NCI-H774 (cell line): ENCODE measurements at places on chromosomes 6 and 20.

DNA sequence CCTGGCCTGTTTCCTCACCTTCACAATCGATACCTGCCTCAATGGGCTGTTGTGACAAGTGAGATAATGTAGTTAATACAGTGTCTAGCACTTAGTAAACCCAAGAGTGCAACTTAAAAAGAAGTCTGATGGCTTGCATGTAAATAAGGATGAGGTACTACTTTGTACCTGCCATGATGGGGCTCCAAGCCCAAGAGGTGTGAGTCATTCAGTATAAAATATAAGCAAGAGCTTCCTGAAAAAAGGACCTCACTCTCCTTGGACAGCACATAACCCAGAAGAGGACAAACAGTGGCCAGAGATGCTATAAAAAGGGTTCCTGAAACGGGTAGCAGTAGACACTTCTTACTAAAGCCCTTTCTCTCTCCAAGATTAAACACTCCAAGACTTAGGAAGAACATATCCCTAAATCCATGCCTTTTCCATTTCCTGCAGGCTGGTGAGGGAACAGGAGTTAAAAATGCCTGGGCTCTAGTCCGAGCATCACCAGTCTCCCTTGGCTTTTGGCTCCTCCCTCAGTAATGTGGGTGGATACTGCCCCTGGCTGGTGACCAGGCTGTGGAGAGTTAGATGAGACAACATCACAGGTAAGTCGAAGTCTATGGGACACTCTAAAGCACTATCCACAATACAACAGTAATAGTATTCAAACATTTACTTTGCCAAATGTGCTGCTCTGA lies 4.3 kb downstream of the UBE2V1 start:
- no peak for DNase-seq

- DNase-seq: no peak
Measured at GRCh38 chr6:145669627-145670034, 65.7 kb downstream of the EPM2A start.

- no peak for DNase-seq
Measured at GRCh38 chr20:57676589-57677583, 32.9 kb downstream of the PMEPA1 start.

GRCh38 chr20:6466075-6466810 lies 301.2 kb upstream of the BMP2 start:
- no peak for DNase-seq

GRCh38 chr20:26276554-26277210 lies 580.0 kb upstream of the ZNF337 start:
- no peak for DNase-seq

DNA sequence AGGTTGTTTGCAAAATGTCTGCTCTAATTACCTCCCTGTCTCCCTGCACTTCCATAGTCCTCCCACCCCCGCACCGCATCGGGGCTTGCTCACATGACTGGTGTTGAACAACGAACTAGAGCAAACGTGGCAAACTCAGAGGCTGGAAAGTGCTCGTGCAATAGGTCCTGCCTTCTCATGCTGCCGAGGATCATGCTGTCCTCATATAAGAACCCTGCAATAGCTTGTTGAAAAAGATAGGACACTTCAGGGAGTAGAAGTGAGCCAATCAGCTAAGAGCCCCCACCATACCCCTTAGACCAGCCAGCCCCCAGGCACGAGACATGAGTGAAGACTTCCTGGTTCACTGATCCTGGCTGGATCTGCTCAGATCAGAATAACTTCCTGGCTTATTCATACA lies 219.2 kb downstream of the C6orf118 start:
- no peak for DNase-seq

GRCh38 chr6:158468666-158469065 lies 91.2 kb upstream of the TMEM181 start:
- no peak for DNase-seq

DNA sequence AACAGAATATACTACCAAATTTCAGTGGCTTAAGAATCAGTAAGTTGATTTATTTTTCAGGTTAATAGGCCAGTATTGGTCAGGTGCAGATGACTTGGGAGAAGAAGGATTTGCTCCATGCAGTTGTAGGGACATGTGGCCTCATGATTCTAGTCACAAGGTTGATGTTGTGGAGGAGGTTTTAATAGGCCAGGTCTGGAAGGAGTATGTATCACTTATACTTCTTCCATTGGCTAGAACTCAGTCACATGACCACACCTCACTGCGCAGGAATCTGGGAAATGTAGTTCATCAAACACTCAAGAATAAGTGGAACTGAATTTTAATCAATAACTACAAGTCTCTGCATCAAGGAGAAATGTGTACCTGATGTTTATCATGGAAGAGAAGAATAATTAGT lies 281.5 kb upstream of the QKI start:
- no peak for DNase-seq

GRCh38 chr20:33112547-33113386 lies 33.3 kb downstream of the BPIFB4 start:
- DNase-seq: no peak

- DNase-seq: peak; percentile 61
Measured at GRCh38 chr6:7050872-7051779, 56.6 kb upstream of the RREB1 start.

GRCh38 chr6:11111769-11112437 lies 378 bp upstream of the ERVFRD-1 start:
- DNase-seq: no peak

- no peak for DNase-seq
Measured at GRCh38 chr20:64143018-64143801, 21.0 kb upstream of the MYT1 start.

DNA sequence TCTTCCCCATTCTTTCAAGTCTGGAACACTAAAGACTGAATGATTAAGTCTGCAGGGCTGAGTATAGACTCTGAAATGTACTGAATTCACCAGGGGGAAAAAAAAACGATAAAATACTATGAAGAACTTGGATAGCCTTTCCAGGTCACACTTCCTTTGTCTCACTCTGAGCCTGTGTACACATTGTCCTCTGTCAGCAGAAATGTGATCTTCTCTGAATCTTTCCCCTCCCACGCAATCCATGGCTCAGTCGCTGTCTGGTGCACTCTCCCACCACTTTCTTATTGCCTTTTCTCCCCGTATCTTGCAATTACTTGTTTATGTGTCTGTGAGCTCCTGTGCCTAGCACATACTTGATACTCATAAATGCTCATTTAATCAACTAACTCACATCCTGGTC lies 212.6 kb upstream of the RSPO3 start:
- DNase-seq: no peak

DNA sequence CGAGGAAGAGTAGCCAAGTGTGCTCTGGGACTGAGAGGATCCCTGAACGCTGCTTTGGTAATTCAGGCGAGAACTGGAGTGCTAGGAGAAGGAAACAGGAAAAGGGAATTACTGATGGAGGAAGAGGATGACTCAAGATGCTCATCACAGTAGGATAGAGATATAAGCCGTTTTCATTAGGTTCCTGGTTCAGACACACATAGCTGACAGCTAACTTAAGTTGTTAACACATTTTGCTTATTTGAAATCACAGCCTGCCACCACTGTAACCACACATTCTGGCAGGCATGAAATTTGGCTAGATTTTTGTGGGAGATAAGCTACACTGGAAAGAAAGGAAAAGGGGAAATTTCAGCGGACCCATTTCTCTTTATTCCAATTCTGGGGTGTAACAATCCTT lies 138.2 kb upstream of the SLC22A16 start:
- DNase-seq: no peak

- no peak for DNase-seq
Measured at GRCh38 chr20:4156411-4156810, 141.1 kb upstream of the RNF24 start.

GRCh38 chr6:33949877-33950435 lies 146.2 kb upstream of the MLN start:
- DNase-seq: no peak

DNA sequence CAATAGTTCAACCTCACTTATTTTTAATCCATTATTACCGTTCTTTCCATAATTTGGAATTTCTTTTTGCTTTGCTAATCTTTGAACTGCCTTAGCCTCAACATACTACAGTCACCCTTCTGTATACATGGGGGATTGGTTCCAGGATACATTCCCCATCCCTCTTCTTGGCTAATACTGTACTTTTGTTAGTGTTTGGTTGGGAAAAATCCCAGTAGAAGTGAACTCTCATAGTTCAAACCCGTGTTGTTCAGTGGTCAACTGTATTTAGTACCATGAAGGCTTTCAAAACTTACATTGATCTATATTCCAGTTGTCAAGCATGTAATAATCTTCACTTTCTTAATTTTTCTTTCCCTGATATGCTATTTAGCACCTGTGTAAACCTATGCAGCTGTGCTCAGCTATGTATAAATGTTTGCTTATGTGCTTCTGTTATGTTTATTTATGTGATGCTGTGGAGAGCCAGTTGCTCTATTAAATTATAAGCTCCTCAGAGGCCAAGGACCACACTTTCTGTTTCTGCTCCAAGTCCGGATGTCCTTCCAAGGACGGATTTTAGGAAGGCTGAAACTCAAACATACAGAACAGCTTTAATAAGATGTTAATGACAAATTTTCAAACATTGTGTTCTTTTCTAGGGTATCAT lies 33.3 kb upstream of the LAMA4 start:
- DNase-seq: peak; percentile 49
